ENCODE measurements at places on chromosomes 5 and 9.
A peak's percentile ranks its signal among the peaks of the same experiment; 100 is the strongest.

DNA sequence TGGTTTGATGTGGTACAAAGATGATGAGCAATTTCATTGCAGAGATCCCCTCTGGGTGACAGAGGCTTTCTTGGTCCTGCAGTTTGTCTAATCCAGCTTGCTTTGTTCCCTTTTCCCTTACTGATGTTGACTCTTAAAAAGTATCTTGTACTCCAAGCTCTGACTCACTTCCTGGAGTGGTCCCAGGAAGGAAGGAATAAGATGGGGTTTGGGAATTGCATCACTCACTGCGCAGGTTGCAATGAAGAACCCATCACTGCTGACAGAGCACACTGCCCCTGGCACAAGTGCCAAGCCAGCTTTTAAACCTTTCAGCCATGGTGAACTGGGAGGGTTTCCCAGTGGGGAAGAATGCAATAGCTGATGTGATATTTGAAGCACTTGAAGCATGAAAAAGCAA is 662.2 kb upstream of the CTNND2 start:
- no peak for DNase-seq

- no peak for DNase-seq
Observed at GRCh38 chr5:19388391-19388790, 599.6 kb downstream of the CDH18 start.

DNA sequence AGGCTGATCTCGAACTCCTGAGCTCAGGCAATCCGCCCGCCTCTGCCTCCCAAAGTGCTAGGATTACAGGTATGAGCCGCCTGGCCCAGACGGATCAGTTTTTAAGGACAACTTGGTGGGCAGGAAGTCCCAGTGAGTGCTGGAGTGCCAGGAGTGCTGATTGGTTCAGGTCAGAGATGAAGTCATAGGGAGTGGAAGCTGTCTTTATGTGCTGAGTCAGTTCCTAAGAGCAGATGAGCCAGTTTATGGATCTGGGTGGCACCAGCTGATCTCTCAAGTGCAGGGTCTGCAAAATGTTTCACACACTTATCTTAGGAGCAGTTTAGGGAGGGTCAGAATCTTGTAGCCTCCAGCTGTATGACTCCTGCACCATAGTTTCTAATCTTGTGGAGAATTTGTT is 292.1 kb upstream of the ELAVL2 start:
- DNase-seq: no peak

- no peak for DNase-seq
Observed at GRCh38 chr9:108125625-108126024, 636.1 kb upstream of the KLF4 start.

DNA sequence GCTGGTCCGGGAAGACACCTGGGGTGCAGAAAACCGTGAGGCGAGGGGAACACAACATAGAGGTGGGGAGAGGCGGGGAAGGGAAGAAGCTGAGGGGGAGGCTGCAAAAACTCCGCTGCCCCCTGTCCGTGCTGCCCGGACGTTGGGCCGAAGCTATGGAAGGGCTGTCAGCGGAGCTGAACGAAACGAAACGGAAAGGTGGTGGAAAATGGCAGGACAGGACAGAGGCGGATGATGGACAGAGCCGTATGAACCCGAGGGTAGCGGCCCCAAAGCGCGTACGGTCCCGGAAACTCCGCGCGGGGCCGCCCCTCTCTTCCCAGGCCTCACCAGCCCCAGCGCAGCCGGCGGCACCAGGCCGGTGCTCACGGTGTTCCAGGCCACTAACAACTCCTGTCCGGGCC is 272 bp downstream of the ANAPC2 start:
- DNase-seq: no peak

DNA sequence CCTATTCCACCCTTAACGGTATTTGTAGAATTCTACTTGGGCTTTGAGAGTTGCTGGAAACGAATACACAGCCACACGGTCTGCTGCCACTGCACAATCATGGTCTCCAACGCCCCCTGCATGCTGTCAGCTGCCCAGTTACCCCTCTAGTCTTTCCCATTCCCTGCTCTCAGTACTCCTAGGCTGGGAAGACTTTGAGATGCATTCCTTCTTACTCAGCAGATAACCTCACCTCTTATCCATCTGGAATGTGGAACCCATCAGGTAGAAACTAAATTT is 92.8 kb downstream of the ANKH start:
- no peak for DNase-seq

GRCh38 chr5:107501965-107502675 is 168.6 kb downstream of the EFNA5 start:
- DNase-seq: no peak

DNA sequence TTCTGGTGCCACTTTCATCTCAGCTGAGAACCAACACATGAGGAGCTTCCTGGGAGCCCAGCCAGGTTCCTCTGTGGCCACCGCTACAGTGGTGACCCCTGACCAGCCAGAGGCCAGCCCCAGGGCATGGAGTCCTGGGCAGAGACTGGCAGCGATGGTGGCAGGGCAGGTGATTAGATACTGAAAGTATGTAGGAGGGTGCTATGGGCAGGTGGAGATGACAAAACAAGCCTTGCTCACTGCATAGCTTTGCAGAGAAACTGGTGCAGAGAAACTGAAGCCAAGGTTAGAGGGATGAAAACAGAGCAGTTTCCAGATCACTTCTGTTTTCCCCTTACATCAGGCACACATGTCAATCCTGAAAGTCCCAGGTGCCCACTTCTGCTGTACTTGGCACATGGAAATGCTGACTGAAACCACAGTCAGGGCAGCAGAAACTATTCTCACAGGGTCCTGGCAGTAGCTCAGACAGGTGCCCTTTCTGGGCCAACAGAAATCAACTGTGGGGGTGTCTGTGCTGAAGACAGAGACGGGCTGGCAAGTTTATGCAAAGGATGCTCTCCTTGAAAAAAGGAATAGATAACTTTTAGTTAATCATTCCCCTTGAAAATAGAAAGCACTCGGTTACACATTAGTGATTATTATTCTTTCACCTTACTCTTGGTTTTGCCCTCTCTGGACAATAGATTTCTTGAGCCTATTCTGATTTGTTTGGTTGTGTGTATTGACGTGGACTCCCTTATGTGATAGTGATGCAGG is 90.3 kb downstream of the ANKRD55 start:
- DNase-seq: no peak

GRCh38 chr9:14866200-14866749 is 44.0 kb downstream of the FREM1 start:
- DNase-seq: no peak

DNA sequence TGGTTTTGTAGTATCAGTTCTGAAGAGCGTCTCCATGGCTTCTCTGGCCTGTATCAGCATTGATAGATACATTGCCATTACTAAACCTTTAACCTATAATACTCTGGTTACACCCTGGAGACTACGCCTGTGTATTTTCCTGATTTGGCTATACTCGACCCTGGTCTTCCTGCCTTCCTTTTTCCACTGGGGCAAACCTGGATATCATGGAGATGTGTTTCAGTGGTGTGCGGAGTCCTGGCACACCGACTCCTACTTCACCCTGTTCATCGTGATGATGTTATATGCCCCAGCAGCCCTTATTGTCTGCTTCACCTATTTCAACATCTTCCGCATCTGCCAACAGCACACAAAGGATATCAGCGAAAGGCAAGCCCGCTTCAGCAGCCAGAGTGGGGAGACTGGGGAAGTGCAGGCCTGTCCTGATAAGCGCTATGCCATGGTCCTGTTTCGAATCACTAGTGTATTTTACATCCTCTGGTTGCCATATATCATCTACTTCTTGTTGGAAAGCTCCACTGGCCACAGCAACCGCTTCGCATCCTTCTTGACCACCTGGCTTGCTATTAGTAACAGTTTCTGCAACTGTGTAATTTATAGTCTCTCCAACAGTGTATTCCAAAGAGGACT is 1.5 kb downstream of the GPR21 start:
- DNase-seq: no peak

GRCh38 chr5:123936548-123936947 is 424.6 kb downstream of the CSNK1G3 start:
- no peak for DNase-seq

GRCh38 chr5:2985718-2986117 is 234.2 kb upstream of the IRX2 start:
- DNase-seq: no peak

DNA sequence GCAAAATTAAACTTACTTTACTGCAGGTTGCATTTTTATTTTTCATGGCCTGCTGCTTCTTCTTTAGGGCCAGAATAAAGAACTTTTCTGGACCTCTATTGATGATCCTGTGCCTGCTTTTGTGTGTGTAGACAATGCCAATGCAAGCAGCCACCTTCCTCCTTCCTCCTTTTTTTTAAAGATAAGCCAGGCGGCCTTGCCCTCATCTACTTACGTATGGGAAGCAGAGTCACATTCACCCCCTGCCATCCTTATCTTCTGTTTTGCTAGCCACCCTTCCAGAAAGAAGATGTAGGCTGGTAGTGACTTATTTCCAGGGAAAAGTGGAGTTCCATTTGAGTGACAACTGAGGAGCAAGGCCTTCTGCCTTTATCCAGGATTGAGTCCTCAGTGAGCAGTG is 122.9 kb downstream of the KDM4C start:
- DNase-seq: no peak

GRCh38 chr9:35937227-35937626 is 20.7 kb downstream of the OR2S2 start:
- no peak for DNase-seq

DNA sequence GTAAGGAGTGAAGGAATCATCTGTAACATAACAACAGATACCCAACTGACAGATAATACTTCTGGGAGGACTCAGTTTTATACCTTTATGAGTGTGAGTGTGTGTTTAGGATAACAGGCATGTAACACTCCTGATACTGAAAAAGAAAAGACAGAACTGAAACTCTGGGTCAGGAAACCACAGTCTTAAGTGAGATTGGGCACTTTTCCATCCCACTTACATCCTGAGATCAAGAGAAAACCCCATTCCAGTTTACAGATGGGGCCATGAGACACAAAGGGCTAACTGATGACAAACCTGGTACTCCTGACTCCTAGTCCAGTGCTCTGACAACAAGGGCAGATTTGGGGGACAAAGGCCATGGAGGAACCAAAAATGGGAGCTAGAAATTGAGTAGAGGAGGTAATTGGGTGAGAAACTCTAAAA is 18.0 kb downstream of the IL5 start:
- DNase-seq: no peak

- peak; percentile 63 for DNase-seq
Observed at GRCh38 chr5:42949348-42950115, 90.6 kb downstream of the ANXA2R start.

DNA sequence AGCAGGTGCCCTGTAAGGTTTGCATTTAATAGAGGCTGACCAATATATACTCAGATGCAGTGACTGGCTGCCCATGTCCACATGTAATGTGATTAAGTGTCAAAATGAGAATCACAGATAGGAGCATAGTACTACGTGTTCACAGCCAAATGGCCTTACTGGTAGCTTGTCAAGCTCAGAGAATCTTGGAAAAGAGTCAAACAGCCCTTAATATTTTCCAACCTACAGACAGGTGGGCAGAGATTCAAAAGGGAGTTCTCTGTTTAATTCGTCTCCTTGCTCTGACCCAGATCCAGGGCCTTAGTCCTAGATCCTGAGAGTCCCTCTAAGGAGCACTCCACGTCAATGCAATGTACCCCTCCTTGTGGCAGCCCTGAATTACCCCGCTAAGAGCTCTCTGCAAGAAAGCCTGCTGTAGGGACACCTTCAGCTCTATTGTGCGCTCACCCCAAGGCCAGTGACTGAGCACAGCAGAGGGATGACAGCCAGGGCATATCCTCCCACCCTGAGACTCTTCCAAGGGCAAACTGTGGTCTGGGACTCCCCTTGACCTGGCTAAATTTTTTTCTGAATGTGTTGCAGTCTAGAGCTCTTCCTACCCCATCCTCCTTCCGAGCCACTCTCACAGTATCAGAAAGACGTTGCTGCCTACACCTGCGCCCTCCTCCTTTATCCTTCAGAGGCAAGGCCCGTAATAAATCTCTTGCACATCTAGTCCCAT is 159.2 kb downstream of the SNCAIP start:
- DNase-seq: no peak

GRCh38 chr5:140145818-140146522 is 20.2 kb downstream of the IGIP start:
- peak; percentile 84 for DNase-seq

GRCh38 chr9:18662320-18662719 is 188.4 kb downstream of the ADAMTSL1 start:
- no peak for DNase-seq

DNA sequence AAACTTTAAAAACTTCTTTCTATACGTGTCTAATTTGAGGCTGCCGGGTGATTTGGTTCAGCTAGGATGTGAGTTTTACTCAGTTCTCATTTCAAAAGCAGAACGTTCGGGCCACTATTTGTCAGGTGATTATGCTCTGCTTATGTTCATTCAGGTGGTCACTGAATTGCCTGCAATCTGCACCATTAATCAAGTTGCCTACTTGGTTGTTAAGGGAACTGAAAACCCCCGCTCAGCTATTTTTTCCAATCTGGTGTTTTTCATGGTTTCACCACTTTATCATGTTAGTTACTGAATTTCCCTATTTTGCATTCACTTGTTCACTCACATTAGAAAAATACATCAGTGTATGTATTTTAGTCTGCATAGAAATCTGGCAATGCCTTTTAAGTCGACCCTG is 523.0 kb downstream of the CSNK1G3 start:
- DNase-seq: no peak

DNA sequence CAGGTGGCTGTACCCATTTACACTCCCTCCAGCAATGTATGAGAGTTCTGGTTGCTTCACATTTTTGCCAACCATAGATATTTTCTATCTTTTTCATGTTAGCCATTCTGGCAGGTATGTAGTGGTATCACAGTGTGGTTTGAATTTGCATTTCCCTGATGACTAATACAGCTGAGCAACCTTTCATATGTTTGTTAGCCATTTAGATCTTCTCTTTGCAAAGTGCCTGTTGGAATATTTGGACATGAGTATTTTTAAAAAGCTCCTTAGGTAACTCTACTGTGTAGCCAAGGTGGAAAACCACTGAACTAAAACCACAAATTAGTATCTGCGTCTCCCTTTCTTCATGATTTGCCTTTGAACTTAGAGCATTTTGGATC is 31.9 kb downstream of the IRF1 start:
- no peak for DNase-seq

DNA sequence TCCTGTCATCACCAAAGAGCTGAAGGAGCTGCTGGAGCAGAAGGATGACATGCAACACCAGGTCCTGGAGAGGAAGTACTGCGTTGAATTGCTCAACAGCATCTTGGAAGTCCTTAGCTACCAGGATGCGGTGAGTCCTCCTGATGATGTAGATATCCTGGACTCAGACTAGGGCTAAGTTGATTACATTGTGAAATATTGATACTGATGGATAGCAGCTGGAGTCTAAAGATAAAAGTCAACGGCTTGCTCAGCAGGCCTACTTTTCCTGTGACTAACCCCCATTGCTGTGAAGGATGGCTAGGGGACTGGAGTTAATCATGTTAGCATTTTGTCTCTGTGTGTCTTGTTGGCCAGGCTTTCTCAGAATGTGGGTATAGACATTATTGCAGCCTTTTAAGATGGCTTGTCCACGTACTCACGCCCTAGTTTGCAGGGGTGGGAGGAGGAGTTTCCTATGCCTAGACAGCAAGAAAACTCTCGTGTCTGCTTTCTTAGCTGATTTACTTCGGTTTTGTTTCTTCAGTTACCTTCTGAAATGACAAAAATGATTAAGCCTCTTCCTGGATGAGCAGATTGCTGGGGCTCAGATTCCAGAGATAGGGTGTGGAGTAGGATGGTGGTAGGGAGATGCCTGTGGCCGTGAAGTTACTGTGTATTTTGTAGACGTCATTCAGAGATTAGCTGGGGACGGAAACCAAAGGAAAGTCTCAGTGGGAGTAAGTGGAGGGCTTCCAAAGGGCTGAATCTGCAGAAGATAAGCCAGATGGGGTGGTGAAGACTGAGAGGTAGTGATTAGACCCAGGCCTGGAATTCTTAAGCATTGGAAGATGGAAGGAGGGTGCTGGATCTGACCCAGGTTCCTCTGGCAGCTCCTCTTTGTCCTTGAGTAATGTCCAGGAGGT is 166.3 kb downstream of the DOCK2 start:
- peak; percentile 42 for DNase-seq

GRCh38 chr5:126619781-126620180 is 19.0 kb downstream of the PHAX start:
- DNase-seq: no peak

Data from heart left ventricle (tissue), 16 donors.